ENCODE measurements at places on chromosomes 11 and 22.

GRCh38 chr11:102495161-102496042, 35.1 kb downstream of the MMP7 start:
- DNase-seq: no peak

- no peak for DNase-seq
Observed at GRCh38 chr22:46374663-46375474, 39.4 kb downstream of the TRMU start.

GRCh38 chr11:62707277-62707861, at the start of the genes BSCL2 and GNG3:
BSCL2 (minus strand) TSS chr11:62707424; CDS start chr11:62707195, 229 bp downstream.
GNG3 (plus strand) TSS chr11:62707676; CDS start chr11:62708296, 620 bp downstream.
- peak; percentile 92 for DNase-seq

DNA sequence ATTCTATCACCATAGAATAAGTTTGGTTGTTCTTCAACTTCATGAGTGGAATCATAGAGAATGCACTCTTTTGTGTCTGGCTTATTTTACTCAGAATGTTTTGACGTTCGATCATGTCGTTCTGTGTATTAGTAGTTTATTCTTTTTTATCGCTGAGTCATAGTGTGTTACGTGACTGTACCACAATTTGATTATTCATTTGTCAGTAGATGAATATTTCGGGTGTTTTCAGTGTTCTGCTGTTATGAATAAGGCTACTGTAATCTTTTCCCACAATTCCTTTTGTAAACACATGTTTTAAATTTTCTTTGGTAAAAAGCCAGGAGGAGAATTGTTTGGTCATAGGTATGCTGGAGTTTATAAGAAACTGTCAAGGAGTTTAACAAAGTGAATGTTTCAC, 279.9 kb upstream of the B3GAT1 start:
- no peak for DNase-seq

- DNase-seq: peak; percentile 59
Observed at GRCh38 chr11:10289765-10290380, 4.1 kb downstream of the SBF2 start.

DNA sequence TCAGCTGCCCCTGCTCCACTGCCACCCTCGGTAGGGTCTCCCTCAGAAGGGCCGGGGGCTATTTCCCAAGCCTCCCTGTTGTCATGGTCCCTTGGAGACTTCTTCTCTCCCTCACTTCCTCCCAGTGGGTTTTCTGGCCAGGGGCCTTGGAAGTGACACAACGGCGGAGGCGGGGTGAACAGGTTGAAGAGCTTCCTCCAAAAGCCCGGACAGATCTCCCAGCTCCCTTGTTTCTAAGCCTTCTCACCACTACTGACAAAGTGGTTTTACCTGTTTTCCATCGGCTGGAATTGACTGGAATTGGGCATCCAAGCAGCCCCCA, 14.5 kb downstream of the MYH9 start:
- DNase-seq: no peak

DNA sequence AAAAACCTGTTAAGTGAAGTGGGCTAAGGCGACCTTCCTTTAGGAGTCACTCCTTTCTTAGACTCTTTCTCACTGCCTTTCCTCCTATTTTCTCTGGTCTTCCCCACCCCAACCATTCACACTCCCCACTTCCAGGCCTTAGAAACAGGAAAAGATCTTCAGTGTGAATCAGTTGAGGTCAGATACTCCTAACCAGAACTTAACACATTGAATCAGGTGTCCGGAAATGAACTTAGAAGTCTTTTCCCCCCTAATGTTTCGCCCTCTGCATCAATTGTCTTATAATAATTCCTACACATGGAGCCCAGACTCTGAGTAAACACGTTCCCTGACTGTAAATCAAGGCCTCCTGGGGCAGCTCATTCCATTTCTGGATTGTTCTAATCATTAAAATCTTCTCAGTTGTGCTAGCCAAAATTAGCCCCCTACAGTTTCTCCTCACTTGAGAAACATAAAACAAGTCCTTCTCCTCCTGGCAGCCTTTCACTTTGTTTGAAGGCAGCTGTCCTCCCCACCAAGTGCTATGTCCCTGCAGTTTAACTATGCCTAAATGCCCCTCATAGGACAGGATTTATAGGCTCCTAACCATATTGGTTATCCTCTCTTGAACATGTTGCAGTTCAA, 32.7 kb upstream of the USP47 start:
- no peak for DNase-seq

GRCh38 chr11:130872102-130872501, 44.2 kb downstream of the SNX19 start:
- DNase-seq: no peak

Measured in posterior cingulate gyrus (tissue), 11 donors.